ENCODE measurements at places on chromosomes 12 and 14.

DNA sequence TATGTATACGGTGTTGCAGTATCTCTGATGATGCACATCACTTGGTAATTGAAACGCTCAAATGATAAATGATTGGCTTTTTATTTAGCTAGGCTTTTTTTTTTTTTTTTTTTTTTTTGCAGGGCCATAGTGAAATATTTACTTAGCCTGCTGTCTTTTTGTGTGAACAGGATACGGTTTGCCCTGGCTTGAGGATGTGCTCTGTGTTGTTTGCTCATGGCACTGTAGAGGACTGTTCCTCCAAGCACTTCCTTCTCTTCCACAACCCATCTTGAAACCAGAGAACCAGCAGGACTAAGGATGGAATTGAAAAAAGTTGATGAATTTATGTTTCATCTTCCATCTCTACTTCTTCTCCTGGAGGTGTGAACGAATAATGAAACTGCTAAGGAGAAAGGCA is 15.5 kb upstream of the SSPN start:
- peaks cover 4% of the 10 kb centered on the region for H3K27me3 ChIP-seq
- DNase-seq = no peak
- H3K36me3 ChIP-seq = no peaks in the 10 kb centered on the region
- no peak overlapping the region for H3K27ac ChIP-seq
- H3K4me1 ChIP-seq = no peaks in the 10 kb centered on the region

DNA sequence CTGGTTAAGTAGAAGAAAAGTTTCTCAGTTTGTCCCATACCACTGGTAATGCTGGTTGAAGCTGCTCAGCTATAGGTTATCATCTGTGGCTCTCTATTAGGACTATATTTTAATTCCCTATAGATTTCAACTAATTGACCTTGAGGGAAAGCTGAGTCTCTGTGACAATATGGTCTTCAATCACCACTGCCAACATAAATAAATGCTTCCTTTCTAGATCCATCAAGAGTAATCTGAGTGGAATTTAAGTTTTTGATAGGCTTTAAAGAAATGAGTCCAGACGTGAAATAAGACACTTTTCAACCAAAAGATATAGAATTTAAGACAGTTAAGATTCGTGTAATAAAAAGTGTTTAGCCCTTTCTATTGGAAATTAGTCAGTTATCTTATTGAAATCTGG is 63.5 kb upstream of the MYF6 start:
- H3K27ac ChIP-seq = no peak overlapping the region
- no peak overlapping the region for H3K4me3 ChIP-seq
- no peaks in the 10 kb centered on the region for H3K36me3 ChIP-seq
- no peaks in the 10 kb centered on the region for H3K4me1 ChIP-seq
- no peaks in the 10 kb centered on the region for H3K27me3 ChIP-seq

DNA sequence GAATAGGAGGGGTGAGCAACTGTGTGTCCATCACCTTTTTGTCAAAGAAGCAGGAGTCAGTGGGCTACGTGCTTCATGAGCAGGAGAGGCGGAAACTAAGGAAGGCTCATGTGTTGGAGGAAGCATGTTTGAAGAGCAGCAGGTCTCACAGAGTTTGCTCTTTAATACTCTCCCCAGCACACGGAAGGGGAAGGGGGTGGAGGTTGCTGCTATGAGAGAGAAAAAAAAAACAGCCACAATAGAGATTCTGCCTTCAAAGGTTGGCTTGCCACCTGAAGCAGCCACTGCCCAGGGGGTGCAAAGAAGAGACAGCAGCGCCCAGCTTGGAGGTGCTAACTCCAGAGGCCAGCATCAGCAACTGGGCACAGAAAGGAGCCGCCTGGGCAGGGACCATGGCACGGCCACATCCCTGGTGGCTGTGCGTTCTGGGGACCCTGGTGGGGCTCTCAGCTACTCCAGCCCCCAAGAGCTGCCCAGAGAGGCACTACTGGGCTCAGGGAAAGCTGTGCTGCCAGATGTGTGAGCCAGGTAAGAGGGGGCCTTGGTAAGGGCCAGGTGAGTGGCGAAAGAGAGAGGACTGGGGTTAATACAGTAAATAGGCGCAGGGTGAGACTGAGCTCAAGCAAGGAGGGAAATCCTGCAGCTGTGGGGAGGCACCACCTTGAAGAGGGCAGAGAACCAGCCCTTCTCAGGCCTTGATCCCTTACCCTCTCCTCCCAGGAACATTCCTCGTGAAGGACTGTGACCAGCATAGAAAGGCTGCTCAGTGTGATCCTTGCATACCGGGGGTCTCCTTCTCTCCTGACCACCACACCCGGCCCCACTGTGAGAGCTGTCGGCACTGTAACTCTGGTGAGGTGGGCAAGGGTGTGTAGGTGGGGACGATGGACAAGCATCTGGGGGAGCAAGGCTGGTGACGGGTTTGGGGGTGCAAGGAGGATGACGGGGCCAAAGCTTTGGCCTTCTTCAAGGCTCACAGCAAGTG is at the start of gene CD27:
Gene CD27, plus strand, starts transcription at position 252 of the 985 bp plus-strand sequence. Its CDS starts 141 bp downstream, at position 393.
- H3K27ac ChIP-seq = no peak within 1 kb of the TSS
- H3K36me3 ChIP-seq = no peaks in the 10 kb centered on the region
- no peaks in the 10 kb centered on the region for H3K27me3 ChIP-seq
- H3K4me3 ChIP-seq = no peak within 1 kb of the TSS
- H3K4me1 ChIP-seq = peaks cover 11% of the 10 kb centered on the region

- no peak overlapping the region for H3K4me3 ChIP-seq
- no peaks in the 10 kb centered on the region for H3K27me3 ChIP-seq
- H3K27ac ChIP-seq = no peak overlapping the region
- DNase-seq = no peak
- no peaks in the 10 kb centered on the region for H3K4me1 ChIP-seq
These were observed 30.5 kb upstream of the TMEM179 start for GRCh38 chr14:104634886-104635570.

- no peak for DNase-seq
- peak overlapping the region; percentile 55 for H3K27ac ChIP-seq
- no peak overlapping the region for H3K4me3 ChIP-seq
- H3K4me1 ChIP-seq = peaks cover 16% of the 10 kb centered on the region
- H3K36me3 ChIP-seq = peaks cover 17% of the 10 kb centered on the region
These were observed 66.7 kb upstream of the AP4S1 start for GRCh38 chr14:30958555-30959407.

GRCh38 chr14:94342334-94342934 is 19.3 kb upstream of the SERPINA6 start:
- H3K4me3 ChIP-seq = no peak overlapping the region
- DNase-seq = no peak
- no peak overlapping the region for H3K27ac ChIP-seq
- H3K36me3 ChIP-seq = no peaks in the 10 kb centered on the region
- no peaks in the 10 kb centered on the region for H3K4me1 ChIP-seq

- H3K4me1 ChIP-seq = peaks cover 5% of the 10 kb centered on the region
- H3K4me3 ChIP-seq = no peak overlapping the region
- H3K27ac ChIP-seq = no peak overlapping the region
- H3K27me3 ChIP-seq = no peaks in the 10 kb centered on the region
- H3K36me3 ChIP-seq = no peaks in the 10 kb centered on the region
These were observed 260.5 kb downstream of the NEDD1 start for GRCh38 chr12:97167598-97167997.
